ENCODE measurements at places on chromosomes 1 and 21.
A peak's percentile ranks its signal among the peaks of the same experiment; 100 is the strongest.

DNA sequence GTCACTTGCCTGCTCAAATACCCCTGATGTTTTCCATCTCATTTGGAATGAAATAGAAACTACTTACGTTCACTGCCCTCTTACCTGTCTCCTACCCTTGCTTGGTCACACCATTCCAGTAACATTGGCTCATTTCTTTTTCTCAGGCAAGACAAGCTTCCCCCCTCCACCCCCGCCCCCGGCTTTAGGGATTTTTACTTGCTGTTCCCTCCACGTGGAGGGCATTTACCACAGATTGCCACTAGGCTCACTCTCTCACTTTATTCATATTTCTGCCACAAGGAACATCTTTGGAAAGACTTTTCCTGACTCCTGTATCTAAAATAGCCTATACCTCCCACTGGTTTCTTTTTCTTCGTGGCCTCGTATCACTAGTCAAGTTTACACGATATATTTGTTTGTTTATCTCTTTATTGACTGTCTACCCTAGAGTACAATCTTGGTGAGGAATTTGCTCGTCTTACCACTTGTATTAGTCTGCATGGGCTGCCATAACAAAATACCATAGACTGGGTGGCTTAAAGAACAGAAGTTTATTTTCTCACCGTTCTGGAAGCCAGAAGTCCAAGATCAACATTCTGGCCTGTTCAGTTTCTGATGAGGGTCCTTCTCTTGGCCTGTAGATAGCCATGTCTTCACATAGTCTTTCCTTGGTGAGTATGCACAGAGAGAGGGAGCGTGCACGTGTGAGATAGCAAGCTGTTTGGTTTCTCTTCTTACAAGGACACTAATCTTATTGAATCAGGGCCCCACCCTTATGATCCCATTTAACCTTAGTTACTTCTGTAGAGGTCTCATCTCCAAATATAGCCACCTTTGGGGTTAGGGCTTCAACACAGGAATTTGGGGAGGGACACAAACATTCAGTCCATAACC lies 126.2 kb downstream of the NRDC start:
- DNase-seq, result no peak

DNA sequence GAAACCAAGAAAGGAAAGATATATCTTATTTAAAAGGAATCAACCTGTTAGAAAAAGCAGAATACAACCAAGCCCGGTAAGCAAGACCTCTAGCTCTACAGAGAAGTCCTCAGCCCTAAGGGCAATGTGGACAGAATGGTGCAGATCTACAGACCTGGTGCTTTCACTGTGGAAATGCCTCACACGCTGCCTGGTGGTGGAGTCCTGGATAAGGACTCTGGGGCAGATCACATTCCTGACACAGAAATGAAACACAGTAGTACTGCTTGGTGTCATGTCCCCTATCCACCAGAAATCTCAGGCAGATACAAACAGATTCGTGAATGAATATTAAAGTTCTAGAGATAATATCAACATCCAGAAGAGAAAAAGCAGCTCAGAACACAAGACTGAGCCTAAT lies 6.8 kb downstream of the CNN3 start:
- DNase-seq, result no peak

DNA sequence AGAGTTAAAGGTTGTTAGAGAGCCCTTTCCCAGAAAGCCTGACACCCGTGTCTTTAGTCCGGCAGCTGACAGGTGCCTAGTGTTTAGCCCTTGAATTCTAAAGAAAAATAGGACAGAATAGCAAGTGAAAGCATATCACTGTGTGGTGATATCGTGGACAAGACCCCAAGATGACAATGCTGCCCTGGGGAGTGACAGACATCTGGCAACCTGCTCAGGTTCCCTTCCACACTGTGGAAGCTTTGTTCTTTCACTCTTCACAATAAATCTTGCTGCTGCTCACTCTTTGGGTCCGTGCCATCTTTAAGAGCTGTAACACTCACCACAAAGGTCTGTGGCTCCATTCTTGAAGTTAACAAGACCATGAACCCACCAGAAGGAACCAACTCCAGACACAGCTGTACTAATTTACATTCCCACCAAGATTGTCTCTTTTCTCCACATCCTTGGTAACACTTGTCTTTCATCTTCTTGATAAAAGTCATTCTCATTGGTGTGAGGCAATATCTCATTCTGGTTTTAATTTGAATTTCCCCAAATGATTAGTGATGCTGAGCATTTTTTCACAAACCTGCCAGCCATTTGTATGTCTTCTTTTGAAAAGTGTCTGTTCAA lies 107.6 kb upstream of the SGIP1 start:
- DNase-seq, result no peak

DNA sequence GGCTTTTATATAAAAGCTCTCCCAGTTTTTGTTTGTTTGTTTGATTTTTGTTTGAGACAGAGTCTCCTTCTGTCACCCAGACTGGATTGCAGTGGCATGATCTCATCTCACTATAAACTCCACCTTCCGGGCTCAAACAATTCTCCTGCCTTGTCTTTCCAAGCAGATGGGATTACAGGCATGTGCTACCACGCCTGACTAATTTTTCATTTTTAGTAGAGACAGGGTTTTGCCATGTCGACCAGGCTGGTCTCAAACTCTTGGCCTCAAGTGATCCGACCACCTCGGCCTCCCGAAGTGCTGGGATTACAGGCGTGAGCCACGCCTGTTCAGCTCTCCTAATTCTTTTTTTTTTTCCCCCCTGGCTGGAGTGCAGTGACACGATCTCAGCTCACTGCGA lies 4.4 kb downstream of the PCAT6 start:
- DNase-seq, result no peak

- no peak for DNase-seq
Measured at GRCh38 chr1:26028490-26028980, 7.0 kb downstream of the EXTL1 start.

GRCh38 chr1:206753141-206753540 lies 17.4 kb upstream of the IL19 start:
- no peak for DNase-seq

GRCh38 chr1:222772996-222773379 lies 36.0 kb downstream of the FAM177B start:
- no peak for DNase-seq

DNA sequence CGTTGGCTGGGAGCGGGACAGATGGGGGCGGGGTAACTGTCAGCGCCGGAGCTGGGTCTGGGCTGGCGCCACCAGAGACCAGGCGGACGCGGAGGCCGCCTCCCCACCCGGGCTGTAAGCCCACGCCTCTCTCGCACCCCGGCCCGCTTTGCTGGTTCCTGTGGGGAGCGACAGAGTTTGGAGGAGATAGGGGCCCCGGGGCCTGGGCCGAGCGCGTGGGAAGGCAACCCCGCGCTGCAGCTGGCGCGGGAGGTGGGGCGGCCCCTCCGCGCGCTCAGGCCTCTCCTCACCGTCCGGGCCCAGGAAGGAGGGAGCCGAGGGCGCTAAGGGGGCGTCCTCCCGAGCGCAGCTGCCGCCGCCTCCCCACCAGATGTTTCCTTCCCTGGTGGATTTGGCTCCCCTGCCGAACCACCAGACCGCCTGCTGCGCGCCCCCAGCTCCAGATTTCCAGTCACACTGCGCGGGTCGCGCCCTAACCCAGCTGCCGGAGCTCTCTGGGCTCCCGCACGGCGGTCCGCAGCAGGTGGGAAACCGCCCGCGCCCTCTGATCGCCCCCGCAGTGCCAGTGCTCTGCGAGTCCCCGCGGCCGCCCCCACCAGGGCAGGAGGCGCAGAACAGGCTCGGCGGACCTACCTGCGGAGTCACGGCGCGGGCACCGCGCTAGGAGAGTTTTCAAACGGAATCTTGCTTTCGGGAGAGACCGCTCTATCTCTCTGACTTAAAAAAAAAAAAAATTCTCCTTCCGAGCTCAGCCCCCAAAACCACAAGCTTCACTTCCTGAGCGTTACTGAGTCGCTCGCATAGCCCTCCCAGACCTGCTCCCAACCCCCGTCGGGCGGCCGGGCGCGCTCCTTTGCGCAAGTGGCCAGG lies 1.1 kb downstream of the GFI1 start:
- DNase-seq, result peak; percentile 84

GRCh38 chr1:15299806-15300205 lies 52.8 kb downstream of the FHAD1 start:
- no peak for DNase-seq

DNA sequence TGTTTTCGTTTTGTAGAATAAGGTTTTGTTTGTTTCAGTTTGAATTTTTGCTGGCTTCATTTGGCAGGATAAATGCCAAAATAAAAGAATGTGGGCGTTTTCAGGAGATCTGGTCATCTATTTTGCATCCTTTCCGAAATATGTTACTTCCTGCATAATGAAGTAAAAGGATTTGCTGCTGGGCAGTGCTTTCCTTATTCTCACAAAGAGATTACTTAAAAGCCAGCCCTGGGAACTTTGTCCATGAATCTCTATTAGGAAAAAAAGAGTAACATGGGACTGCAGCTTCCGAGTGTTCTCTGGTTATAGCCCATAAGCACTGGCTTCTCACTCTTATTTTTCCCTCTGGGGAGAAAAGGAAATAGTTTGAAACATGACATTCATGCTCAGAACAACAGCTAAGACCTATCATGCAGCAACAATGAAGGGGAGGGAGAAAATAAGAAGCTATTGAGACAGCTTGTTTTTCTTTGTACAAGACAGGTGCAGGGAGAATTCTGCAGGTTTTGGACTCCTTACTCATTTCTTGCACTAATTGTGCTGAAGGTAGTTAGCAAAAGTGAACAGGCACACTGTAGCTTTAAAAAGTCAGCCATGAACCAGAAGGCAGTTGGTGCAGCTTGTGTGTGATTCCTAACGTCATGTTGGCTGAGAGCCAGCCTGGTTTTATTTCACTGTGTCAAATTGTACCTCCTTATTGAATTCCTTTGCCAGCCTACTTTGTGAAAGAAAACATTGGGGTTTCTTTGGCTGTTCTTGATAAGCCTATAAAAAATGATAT lies at the start of gene SAMD13:
Gene SAMD13, plus strand, starts transcription at position 705 of the 781 bp plus-strand sequence. CDS start 1,527 bp downstream, outside the sequence.
- peak; percentile 67 for DNase-seq

GRCh38 chr1:21909787-21910503 lies 27.2 kb downstream of the HSPG2 start:
- no peak for DNase-seq

GRCh38 chr1:86499987-86500593 lies 31.4 kb downstream of the CLCA1 start:
- no peak for DNase-seq

GRCh38 chr21:25331286-25331685 lies 276.0 kb downstream of the MRPL39 start:
- no peak for DNase-seq

DNA sequence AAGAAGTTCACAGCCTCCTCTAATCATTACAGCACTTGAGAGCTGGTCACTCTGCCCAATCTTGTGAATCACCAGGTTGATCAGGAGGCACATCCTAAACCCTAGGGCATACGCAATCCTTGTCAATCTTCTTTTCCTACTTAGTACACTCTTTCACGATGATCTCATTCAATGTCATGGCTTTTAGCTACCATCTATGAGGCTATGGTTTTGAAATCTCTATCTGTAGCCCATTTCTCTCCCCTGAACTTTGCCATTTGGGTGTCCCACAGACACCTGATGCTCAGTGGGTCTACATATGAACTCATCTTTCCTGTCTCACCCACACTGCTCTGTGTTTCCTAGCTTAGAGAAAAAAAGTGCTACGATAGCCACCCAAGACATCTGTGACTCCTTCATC lies 1.9 kb upstream of the MED18 start:
- no peak for DNase-seq

GRCh38 chr1:66330722-66331141 lies 203.2 kb upstream of the SGIP1 start:
- DNase-seq, result no peak

- DNase-seq, result no peak
Measured at GRCh38 chr1:12608311-12608957, 9.6 kb downstream of the DHRS3 start.

GRCh38 chr21:41405321-41405720 lies 20.7 kb upstream of the MX1 start:
- no peak for DNase-seq

GRCh38 chr1:35369922-35370671 lies 101.6 kb downstream of the ZMYM4 start:
- DNase-seq, result no peak

DNA sequence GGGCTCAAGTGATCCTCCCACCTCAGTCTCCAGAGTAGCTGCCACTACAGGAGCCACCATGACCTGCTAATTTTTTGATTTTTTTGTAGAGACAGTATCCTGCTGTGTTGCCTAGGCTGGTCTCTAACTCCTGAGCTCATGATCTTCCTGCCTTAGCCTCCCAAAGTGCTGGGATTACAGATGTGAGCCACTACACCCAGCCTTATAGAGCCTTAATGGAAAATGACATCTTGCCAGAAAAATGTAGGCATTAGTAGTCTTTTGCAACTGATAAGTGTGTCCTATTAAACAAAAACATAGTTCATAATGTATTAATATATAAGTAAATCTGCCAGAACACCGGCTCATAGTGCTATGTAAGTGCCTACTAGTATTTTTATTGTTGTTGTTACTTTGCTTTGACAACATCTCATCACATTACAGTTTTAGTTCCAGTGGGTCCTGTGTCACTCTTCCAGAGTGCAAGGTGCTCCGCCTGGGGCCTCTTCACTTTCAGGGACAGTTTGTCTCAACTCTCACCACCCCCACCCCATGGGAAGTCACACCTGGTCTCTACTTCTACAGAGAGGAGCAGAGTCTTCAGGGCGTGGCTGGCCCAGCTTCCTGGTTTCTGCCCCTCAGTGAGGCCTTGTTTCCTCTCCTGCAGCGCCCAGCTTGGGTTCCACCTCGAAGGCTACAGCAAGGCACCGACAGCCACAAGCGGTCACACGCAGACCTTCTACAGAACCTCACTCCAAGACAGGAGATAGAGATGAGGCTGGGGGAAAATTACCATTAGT lies 30.1 kb downstream of the RHOU start:
- DNase-seq, result no peak

DNA sequence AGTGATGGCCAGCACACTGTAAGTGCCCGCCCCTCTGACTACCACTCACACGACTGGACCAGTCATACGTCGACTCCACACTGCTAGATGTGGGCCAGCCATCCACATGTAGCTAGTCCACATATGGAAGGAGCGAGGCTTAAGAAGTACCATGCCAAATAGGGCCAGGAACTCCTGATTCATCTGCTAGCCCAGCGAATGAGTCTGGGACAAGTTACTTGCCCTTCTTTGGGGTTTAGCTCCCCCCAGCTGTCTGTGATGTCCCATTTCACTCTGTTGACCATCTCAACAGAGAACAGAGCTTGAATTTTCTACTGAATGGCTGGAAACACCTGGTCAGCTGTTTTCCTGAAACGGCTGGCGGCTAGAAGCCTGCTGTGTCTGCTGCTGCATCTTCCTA lies 5.8 kb downstream of the CSRP1 start:
- DNase-seq, result no peak

DNA sequence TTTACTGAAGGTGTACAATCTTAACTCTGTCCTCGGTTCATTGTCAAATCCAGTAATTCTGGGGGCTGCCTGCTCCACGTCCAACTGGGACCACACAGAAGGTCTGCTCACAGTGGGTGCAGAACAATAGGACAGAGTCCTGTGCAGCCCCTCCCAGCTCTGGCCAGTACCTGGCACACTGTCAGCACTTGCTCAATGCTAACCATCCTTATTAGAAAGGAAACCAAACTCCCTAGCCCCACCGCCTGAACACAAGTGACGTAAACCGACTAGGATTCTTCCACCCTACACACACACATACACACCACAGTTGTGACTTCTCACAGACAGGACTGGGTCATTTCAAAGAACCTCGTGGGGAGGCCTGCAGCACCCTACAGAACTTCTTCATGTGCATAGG lies 5.2 kb downstream of the BCAR3 start:
- no peak for DNase-seq

GRCh38 chr1:233281711-233282581 lies 13.6 kb downstream of the PCNX2 start:
- DNase-seq, result no peak

All from Calu3 (cell line).